ENCODE measurements at places on chromosomes 11 and 22. TPM values are rescaled to one million over a fixed set of nuclear protein-coding genes. Genes with fewer than 3 reads are reported as not detected.

TIRAP gene
- total RNA-seq, result 4.4 TPM

CCDC15 gene
- total RNA-seq, result 1.5 TPM

NELL1 gene
- total RNA-seq, result not detected

PKDREJ gene
- total RNA-seq, result under 0.01 TPM

OR2AG1 gene
- not detected for total RNA-seq

MAP6 gene
- 0.11 TPM for total RNA-seq

SRPRA gene
- total RNA-seq, result 49.2 TPM

CD3D gene
- total RNA-seq, result not detected

TSGA10IP gene
- not detected for total RNA-seq

MMP12 gene
- total RNA-seq, result not detected

CHADL gene
- 0.54 TPM for total RNA-seq

MS4A12 gene
- not detected for total RNA-seq

VPREB1 gene
- not detected for total RNA-seq

CD59 gene
- 962 TPM for total RNA-seq

VSIG10L2 gene
- 0.09 TPM for total RNA-seq

FGF4 gene
- not detected for total RNA-seq

PANX1 gene
- total RNA-seq, result 25.2 TPM

LDLRAD3 gene
- 6.0 TPM for total RNA-seq

GSTT2B gene
- 0.77 TPM for total RNA-seq

CARD16 gene
- 40.0 TPM for total RNA-seq

OR52H1 gene
- total RNA-seq, result 0.09 TPM

CDPF1 gene
- total RNA-seq, result 11.1 TPM

APOL3 gene
- total RNA-seq, result 159 TPM

MMP13 gene
- not detected for total RNA-seq

TNNT3 gene
- not detected for total RNA-seq

RFPL1 gene
- 0.09 TPM for total RNA-seq

APOBEC3F gene
- total RNA-seq, result 4.5 TPM

FBLN1 gene
- 0.09 TPM for total RNA-seq

IL10RA gene
- not detected for total RNA-seq

MYBPC3 gene
- total RNA-seq, result not detected

CSNK2A3 gene
- 4.0 TPM for total RNA-seq

SMIM35 gene
- total RNA-seq, result not detected

RNF215 gene
- 21.7 TPM for total RNA-seq

CDC42BPG gene
- total RNA-seq, result 0.34 TPM

RIBC2 gene
- total RNA-seq, result 0.11 TPM

RBMXL2 gene
- not detected for total RNA-seq

DTX4 gene
- 12.5 TPM for total RNA-seq

All from dermis lymphatic vessel endothelial cell (primary cell).